Anterior cingulate cortex (tissue), 58 donors: ENCODE measurements at places on chromosomes 2 and 18.

- DNase-seq: no peak
Measured at GRCh38 chr18:60732143-60732542, 359.6 kb upstream of the MC4R start.

DNA sequence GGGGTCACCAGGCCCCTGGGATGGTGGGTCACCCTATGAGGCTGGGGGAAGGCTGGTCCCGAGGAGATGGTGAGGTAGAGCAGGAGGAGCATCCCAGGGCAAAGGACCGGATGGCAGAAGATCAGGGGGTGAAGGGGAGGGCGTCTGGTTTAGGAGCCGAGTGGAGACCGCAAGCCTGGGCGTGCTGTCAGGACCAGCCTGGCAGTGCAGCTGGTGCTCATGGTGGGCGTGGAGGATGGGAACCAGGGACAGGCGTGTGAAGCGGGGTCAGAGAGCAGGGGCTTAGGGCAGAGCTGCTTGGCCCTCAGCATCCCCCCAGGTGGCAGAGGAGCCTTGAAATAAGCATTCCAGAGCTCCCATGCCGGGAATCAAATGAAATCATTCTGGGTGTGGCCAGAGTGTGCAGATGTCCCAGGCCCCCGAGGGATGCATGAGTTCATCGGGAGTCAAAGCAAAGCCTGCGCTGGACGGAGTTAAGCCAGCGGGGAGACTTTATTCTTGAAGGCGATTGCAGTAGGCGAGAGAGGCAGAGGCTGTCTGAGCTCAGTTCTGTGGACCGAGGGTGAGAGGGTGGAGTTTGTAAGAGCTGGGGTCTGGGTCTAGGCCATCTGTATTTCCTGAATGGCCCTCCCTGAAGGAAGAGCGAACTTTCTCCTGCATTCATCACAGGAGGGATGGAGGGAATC lies 33.1 kb upstream of the MBP start:
- DNase-seq: no peak

DNA sequence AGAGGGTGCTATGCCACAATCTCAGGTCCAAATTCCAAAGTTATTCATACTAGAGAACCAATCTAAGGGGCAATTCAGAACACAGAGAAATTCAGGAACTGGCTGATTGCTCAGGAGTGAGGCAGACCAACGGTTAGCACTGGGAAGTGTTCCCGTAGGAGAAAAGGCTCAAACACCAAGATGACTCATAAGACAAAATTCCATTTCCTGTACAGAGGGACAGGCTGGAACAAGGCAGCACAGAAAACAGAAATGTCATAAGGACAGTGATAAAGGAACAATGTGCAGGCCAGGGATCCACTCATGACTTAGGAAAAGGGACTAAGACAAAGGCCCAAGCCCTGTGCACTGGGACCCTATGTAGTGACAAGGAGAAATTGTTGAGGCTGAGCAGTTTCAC lies 54.2 kb downstream of the PDE1A start:
- DNase-seq: no peak

DNA sequence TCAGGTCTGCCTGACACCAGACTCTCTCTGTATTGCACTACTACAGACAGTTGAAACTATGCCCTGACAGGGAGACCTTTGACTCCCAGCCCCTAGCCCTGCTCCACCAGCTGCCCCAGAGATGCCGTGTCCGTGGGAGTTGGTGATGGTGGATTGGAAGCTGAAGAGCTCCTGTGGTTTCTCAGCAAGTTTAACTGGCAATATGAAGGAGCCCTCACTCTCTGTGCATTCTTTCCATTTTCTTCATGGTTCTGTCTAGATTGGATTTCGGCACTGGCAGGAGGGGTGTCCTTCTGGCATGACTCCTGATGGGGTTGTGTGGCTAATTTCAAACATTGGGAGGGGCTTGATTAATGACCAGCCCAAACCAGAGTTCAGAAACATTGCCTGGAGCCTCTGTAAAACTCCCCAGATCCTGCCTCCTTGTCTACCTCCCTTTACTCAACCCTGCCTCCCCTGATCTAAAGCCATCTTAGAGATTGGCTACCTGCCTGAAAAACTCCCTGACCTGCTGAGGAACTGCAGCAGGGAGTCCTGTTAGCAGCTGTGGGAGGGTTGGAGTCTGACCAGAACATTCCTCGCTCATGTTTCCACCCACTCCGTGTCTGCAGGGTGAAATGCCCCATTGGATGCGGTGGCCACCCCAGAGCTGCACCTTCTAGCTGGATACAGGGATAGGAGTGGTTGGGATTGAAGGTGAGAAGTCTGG lies 206.9 kb upstream of the SPRED2 start:
- DNase-seq: no peak

DNA sequence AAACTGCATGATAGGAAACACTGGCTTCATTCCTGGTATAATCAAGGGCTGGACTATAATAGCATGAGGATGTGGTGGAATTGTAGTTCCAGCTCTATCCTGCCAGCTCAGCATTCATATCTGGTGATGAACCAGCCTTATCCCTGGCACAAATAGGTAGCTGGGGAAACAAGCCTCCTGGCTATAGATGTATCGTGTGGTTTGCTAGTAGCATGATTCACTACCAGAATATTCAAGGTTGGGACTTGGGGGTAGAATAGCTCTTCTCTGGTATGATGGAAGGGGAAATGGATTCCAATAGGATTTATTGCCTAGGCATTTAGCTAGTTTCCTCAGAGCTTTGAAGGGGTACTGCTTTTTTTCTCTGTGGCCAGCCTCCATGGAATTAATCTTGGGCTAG lies 532.8 kb downstream of the FBXO15 start:
- no peak for DNase-seq

DNA sequence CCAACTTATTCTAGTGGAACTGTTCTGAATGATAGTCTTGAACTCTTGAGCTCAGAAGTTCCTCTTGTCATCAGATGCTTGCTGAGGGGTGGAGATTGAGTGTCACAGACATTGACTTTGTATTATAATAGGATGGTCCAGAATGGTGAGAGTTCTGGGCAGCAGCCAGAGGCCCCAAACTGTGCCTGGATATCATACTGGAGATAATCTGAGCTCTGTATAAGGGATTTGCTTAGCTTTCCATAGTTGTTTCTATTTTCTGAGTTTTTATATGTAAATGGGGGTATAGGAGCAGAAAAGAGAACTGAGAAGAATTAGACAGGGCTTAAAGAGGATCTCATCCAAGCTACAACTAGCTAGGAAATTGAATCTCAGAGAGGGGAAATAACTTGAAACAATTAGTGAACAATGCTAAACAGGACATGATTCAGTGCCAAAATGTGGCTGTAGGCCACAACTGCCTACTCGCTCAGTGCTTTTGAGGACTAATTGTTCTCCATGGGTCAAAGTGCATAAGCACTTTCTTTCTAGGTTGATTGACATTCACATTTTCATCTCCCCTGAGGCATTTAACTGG lies 10.1 kb upstream of the LCLAT1 start:
- no peak for DNase-seq

- no peak for DNase-seq
Measured at GRCh38 chr2:185892484-185892883, 153.9 kb downstream of the FSIP2 start.

DNA sequence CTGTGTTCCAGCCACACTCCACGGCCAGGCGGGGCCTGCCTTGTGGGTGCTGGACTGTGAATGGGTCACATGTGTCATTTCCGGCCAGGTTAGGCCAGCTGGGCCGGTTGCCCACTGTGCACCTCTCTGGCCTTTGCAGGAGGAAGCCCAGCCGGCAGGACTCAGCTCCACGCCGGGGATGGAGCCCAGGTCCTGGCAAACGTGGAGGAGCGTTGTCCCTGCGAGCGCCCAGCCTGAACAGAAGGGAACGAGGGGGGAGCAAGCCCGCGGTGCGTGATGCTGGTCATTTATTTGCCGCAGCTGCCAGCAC lies 152.9 kb downstream of the PXDN start:
- DNase-seq: no peak

GRCh38 chr2:238228700-238229099 lies 11.1 kb downstream of the HES6 start:
- no peak for DNase-seq

DNA sequence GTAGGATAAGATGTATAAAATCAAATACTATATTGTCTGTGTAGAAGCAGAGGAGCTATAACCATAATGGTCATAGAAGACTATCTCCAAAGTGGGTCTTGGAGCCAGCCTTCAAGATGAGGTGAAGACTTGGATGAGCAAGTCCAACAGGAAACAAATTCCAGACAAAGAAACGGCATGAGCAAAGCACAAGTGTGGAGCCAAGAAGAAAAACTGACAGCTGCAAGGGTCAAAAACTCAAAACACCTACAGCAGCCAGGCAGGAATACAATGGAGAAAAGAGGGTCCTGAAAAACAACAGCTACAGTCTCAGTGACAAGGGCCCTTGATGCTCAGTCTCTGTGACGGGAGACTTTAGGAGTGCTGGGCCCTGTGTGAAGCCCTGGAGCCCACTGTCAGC lies 102.4 kb downstream of the STK39 start:
- no peak for DNase-seq
